ENCODE measurements at places on chromosomes 6 and 20.

DNA sequence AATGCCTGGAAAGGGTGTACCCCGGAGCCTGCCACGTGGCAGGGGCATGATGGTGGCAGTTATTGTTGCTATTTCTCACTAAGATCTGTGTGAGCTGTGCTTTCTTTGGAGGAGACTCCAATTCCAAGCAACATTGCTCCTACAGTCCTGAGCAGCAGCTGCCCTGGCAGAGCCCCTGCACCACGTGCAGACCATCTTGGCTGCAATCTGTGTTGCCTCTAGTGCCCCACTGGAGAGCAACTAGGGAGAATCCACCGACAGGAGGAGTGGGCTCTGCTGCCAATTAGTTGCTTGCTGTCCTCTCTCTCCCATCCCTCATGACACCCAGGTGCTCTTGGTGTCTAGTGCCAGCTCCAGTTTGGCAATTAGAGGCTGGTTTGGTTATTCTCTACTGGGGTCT lies 116.0 kb downstream of the PXDC1 start:
- DNase-seq: no peak

GRCh38 chr6:170193326-170193821 lies 97.5 kb downstream of the DLL1 start:
- DNase-seq: no peak

DNA sequence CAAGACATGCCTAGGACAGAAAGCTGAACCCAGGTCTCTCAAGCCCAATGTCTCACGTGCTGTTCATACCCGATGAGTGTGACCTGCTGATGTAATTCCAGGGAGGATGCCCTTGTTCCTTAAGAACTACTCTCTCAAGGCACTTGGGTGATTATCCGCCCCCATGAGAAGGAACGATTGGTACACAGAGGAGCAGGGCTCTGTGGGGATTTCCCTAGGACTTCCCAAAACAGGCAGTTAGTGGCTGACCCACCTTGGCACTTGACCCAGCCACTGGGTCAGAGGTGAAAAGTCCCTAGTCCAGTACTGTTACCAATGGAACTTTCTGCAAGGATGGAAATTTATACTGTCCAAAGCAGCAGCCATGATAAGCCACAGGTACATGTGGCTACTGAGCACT lies 9.2 kb upstream of the BPIFB6 start:
- DNase-seq: no peak

DNA sequence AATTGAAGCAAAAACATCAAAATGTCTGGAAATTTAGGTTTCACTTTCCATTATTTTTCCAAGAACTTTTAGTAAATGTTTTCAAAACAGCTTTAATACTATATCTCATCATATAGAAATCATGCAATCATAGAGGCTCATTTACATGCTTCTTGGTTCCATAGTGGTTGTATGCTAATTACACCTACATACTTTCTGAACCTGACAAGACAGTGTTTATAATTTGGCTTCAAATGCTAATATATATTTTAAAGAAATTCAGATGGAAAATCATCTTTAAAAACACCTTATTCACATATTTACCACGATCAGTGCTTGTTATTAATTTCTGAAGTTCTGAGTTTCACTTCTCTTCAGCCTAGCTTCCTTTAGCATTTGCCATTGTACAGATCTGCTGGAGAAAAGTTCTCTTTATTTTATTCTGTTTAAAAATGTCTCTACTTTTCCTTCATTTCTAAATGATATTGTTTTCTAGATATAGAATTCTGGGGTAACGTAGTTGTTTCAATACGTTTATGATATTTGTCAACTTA lies 89.9 kb downstream of the PLCB1 start:
- DNase-seq: no peak

GRCh38 chr20:63265891-63266515 lies 6.6 kb upstream of the ARFGAP1 start:
- DNase-seq: no peak

GRCh38 chr6:144378437-144378836 lies 93.3 kb downstream of the UTRN start:
- DNase-seq: no peak

- DNase-seq: no peak
Measured at GRCh38 chr20:45163083-45163803, 11.5 kb upstream of the PI3 start.

- no peak for DNase-seq
Measured at GRCh38 chr6:107114926-107115694, at the start of gene BEND3. Gene BEND3, minus strand, starts transcription at chr6:107115515. Its CDS starts 16,230 bp downstream, at chr6:107099285.

GRCh38 chr20:12287575-12287974 lies 369.9 kb downstream of the BTBD3 start:
- no peak for DNase-seq

GRCh38 chr6:4134841-4135664 lies at the start of gene ECI2:
Gene ECI2, minus strand, starts transcription at chr6:4135575. Its CDS starts 15 bp downstream, at chr6:4135560.
- DNase-seq: peak; percentile 77

GRCh38 chr6:44267252-44267651 lies 1.9 kb upstream of the NFKBIE start:
- no peak for DNase-seq

- no peak for DNase-seq
Measured at GRCh38 chr6:51675020-51675921, 412.1 kb downstream of the PKHD1 start.

DNA sequence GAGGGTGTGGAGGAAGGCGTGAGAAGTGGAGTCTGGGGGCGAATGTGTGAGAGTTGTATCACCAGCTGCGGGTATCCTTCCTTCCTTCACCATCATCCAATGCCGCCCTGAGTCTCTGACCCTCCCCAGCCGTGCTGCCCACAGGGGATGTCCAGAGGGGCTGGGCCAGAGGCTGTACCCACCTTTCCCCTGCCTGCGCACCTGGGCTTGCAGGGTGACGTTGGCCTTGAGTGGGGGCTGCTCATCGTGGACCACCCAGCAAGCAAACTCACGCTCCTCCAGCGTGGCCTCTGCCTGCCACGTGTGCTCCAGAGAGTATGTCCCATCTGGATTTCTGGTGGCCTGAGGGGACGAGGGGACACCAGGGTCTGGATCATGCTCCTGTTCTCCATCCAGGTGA lies 116.9 kb upstream of the SIRPA start:
- DNase-seq: no peak

- no peak for DNase-seq
Measured at GRCh38 chr6:28766426-28766825, 157.4 kb downstream of the TRIM27 start.

- DNase-seq: no peak
Measured at GRCh38 chr6:15864038-15864707, 201.3 kb upstream of the DTNBP1 start.

- DNase-seq: no peak
Measured at GRCh38 chr20:40630099-40630498, 58.9 kb downstream of the MAFB start.

DNA sequence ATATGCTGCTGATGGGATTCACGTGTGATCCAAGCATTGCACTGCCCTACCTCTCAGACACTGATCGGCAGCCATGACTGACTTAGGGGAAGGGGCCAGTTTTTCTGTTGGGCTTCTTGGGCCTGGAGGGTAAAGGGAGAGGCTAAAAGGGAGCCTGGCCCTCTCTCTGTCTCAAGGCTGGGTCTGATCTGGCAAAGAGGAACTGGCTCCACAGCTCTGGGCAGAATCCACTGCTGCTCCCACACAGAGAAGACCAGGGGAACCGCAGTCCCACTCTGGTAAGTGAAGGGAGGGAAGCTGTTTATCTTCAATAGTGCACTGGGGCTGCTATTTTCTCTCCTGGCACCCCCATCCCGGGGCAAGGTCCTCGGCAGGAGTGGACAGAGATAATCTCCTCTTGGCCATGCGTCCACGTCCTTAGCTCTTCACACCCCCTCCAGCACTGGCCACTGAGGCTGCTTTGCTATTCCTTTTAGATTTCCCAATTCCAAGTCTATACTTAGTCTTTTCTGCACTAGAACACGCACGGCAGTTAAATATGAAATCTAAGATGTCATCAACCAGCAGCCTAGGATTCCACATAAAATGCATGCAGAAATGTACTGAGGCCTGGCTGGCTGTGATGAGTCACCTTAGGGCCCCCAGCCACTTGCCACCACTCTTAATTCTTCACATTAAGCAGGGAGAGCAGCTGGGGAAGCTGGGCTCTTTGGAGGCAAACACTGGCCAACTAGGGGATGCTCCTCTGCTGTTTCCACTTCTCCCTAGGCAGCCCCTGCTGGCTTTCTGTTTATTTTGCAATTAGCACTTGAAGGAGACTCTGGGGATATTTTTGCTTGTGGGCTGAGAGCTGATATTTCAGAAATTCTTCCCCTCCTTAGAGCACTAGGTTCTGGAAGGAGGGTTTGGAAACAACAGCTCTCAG lies 87.8 kb upstream of the ARMC2 start:
- no peak for DNase-seq

DNA sequence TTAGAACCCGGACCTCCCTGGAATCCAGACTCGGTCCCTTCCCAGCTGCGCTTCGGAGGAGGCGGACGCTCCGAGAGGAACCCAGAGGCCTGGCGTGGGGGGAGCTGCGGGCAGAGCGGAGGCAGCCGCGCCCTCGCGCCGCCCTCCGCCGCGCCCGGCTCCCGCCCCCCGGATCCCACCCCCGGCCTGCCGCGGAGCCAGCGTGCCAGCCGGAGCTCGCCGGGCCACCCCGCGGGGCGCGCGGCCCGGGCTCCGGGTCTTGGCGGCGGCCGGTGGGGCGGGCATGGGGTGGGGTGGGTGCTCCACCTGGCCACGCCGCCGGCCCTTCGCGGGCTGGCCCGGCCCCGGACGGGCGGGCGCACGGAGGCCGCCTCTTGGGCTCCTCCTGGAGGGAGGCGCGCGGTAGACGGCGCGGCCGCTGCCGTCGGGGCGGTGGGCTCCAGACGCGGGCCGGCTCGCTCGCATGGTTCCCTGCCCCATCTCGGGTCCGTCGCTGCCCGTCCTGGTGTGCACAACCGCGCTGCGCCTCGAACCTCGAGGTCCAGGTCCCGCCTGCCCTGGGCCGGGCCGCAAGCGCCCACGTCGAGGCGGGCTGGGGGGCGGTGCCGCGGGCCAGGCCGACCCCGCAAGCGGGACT lies 592 bp upstream of the CDYL start:
- DNase-seq: peak; percentile 72

- DNase-seq: peak; percentile 94
Measured at GRCh38 chr6:7058250-7058923, 49.4 kb upstream of the RREB1 start.

GRCh38 chr20:3751675-3752385 lies 15.7 kb downstream of the ADISSP start:
- DNase-seq: no peak

DNA sequence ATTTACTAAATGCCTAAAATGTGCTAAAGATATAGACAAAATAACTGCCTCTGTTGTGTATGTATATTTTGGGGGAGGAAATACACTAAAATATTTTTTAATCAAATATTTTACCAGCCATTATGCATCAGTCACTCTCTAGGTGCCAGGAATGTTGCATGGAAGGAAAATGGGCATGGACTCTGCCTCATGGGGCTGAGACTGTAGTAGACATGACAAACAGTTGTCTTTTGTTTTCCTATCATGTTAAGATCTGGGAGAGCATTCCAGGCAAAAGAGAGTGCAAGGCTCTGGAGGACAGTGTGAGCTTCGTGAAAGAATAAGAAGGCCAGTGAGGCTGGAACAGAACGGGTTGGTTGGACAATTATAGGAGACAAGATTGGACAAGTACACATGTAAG lies 26.5 kb downstream of the HLA-DOB start:
- DNase-seq: no peak

DNA sequence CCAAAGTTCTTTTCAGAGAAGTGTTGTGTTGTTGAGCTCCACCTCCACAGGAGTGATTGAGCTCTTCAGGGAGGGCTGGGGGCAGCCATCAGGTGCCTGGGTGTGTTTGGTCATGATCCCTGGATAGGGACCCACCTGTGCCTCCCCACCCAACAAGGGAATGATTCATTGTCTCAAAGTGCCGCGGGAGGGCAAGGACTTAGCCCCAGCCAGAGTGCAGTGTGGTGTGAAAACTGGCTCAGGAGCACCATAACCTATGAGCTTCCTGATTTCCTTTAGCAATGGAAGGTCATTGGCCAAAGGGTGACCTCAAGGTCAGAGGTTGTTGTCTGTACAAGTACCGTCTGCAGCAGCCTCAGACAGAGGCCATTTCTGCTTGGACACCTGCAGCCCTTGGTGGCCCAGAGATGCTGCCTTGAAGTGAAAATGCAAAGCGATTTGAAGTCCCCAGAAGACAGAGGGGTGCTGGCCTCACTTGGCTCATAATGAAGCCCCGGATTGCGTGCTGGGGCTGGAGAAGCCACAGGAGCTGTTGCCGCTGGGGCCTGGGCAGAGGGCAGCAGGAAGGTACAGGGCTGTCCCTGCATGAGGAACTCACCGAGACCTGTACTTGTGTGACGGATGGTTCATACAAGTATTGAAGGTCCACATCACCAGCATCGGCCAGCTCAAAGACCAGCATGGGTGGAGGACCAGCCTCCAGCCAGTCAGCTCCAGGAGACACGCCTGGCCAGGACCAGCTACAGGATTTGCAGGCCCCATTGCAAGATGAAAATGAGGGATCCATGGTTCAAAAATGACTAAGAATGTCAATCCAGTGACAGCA lies 100.6 kb upstream of the DUSP22 start:
- DNase-seq: no peak

DNA sequence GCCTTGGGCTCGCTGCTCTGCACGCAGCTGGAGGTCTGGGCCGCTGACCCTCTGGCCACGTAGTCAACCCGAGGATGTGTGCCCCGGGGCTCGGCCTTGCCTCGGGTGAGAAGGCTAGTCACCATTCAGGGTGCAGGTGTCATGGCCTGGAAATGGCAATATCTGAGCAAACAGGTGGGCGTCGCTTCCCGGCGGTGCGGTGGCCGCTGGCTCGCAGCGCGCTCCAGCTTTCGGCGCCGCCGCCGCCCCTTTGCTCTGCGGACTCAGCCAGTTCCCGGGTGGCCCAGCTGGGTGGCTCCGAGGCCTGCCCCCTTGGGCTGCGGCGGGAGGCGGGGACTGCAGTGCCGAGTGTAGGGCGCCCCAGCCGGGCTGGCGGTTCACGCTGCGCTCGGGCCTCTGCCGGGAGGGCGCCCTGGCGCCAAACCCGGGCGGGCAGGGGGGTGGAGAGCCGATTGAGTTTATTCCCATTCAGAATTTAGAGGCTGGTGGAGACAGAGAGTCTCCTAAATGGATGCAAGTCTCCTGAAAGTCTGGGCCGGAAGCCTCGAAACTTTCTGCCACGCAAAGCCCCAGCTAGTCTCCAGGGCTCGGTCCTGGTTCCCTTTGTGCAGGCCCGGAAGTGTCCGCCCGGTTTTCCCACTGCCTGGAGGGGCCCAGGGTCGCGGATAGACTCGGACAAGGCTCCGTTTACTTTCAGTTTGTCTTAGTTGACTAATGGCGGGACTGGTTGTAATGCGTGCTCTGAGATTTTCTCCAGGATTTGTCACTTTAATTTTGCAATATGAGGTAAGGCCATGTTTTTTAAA lies 11.3 kb upstream of the TFAP2A start:
- no peak for DNase-seq

- DNase-seq: peak; percentile 52
Measured at GRCh38 chr6:149834513-149835481, 29.4 kb downstream of the LRP11 start.
